ENCODE measurements at places on chromosomes 12 and 14.

DNA sequence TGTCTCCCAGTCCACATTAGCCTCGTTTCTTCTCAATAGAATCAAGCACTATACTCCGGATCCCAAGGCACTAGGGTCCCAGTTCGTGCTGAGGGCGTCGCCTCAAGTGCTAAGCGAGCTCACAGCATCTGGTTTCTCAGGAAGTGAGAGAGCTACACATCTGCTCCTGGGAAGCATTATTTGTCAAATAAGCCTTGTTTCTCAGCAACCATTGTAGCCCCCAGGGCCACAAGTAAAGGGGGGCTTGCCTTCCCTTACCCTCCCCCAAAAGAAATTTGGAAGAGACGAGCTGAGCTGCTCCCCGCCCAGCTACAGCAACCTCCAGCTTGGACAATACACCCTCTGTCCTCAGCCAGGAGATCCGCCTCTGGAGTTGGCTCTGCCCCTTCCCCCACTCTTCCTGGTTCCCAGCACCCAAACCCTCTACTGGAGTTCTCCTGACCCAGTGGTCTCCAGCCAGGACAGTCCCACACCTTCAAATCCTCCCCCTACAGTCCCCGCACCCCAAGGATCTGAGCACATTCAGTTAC lies 5.7 kb upstream of the TNS2 start:
- no peak for DNase-seq

GRCh38 chr12:95718006-95718431 lies 72.5 kb downstream of the NTN4 start:
- peak; percentile 38 for DNase-seq

- no peak for DNase-seq
Measured at GRCh38 chr12:115437061-115437567, 753.1 kb upstream of the TBX3 start.

GRCh38 chr12:288687-289086 lies 26.1 kb upstream of the SLC6A13 start:
- DNase-seq, result no peak

DNA sequence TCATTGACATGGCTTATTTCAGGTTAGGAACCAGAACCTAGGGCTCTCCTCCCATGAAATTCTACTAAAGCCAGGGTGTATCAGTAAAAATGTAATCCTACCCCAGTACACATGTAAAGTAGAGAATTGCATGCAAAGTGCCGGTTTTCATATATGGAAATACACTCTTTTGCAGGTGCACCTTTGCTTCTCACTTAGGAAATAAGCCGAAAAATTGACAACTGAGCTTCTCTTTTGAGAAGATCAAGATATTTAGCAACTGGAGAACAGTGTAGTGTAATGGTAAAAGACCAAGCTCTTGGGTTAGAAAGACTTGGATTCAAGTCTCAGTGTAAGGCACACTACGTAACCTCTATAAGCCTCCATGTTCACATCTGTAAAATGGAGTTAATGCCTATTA lies 82.4 kb downstream of the SLC38A6 start:
- DNase-seq, result no peak

DNA sequence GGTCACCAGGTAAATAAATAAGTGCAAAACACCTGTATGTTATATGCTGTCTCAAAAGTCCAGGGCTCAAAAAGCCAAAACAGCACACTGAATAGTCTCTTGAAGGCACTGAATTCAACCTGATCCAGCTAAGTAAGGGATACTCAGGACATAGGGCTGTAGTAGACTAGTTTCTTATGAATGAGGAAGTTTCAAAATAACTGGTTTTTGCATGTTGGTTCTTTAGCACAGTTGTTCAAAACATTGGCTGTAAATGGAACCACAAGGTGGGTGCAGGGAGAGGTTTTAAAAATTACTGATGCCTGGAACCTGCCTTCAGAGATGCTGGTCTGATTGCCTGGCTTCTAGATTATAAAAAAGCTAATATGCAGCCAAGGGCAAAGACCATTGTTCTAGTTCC lies 34.1 kb downstream of the NDUFA12 start:
- no peak for DNase-seq

DNA sequence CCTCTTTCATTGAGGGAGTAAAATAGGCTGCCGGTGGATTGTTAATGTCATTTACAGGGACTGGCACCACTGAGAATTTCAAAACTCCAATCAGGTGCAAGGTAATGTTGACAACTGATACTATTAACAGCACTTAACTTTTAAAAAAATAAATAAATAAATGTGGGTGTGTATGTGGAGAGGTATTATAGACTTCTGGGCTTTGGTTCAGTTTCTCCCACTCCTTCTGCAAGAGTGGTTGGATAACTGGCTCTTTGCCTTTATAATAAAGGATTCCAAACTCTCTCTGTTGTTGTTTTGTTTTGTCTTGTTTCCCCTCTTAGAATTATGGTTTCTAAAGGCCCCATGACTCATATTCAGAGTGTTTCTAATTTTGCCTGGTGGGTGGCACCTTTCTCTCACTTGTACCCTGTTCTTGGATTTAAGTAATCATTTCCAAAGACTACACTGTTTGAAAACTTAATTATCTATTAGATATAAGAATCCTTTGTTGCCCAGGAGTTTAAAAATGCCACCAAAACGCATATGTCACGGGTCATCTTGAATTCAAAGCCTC lies 151.6 kb upstream of the ARID2 start:
- DNase-seq, result no peak

GRCh38 chr12:106342397-106343213 lies 14.9 kb upstream of the POLR3B start:
- DNase-seq, result no peak

DNA sequence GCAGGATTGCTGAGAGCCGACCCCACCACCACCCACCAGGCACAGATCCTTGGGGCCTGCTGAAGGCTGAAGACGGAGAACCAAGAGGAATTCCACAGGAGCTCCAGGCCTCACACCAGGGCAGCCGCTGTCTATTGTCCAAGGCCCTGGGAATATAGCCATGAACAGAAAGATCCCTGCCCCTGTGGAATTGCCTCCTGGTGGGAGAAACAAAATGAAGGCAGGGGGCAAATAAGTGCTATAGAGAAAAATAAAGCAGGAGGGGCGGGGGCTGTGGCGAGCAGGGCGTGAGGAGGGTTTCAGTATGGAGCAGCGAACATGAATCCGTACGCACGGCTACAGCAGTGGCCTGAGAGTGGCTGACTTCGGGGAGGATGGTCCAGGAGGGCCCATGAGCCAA lies 96.1 kb downstream of the EML1 start:
- no peak for DNase-seq

- peak; percentile 54 for DNase-seq
Measured at GRCh38 chr14:67285876-67286452, 44.7 kb downstream of the PALS1 start.

GRCh38 chr14:78446807-78447206 lies 276.6 kb downstream of the NRXN3 start:
- peak; percentile 41 for DNase-seq

DNA sequence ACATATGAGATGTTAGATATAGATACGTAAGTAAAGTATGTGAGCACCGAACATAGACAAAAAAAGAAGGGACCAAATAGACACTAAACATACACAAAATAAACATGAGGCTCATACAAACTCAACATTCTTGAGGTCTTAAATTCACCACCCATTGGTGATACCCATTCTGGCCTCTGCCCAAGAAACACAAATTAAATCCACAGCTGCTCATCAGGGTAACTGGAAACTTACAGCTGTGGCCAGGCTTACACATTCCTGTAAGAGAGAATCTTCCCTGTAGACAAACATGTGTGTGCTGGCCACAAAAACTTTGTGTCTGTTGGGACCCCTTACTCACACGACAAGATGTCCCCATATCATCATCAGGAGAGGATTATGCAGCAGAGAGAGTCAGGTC lies 22.4 kb downstream of the MAGOHB start:
- DNase-seq, result no peak

GRCh38 chr12:124148481-124149273 lies 146.2 kb upstream of the RFLNA start:
- peak; percentile 43 for DNase-seq

DNA sequence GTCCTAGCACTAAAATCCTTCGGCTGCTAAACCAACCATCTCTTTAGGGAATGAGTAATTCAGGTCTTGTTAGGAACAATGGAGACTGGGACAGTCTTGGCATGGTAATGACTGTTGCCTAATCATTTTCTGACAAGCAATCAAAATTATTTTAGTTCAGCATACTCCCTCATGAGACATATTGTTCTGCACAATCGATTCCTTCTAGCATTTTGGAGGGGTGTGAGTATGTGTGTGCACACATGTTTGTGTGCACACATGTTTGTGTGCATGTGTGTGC lies 2.1 kb upstream of the KRT1 start:
- DNase-seq, result no peak

- DNase-seq, result no peak
Measured at GRCh38 chr14:91350483-91350812, 67.2 kb downstream of the CCDC88C start.

DNA sequence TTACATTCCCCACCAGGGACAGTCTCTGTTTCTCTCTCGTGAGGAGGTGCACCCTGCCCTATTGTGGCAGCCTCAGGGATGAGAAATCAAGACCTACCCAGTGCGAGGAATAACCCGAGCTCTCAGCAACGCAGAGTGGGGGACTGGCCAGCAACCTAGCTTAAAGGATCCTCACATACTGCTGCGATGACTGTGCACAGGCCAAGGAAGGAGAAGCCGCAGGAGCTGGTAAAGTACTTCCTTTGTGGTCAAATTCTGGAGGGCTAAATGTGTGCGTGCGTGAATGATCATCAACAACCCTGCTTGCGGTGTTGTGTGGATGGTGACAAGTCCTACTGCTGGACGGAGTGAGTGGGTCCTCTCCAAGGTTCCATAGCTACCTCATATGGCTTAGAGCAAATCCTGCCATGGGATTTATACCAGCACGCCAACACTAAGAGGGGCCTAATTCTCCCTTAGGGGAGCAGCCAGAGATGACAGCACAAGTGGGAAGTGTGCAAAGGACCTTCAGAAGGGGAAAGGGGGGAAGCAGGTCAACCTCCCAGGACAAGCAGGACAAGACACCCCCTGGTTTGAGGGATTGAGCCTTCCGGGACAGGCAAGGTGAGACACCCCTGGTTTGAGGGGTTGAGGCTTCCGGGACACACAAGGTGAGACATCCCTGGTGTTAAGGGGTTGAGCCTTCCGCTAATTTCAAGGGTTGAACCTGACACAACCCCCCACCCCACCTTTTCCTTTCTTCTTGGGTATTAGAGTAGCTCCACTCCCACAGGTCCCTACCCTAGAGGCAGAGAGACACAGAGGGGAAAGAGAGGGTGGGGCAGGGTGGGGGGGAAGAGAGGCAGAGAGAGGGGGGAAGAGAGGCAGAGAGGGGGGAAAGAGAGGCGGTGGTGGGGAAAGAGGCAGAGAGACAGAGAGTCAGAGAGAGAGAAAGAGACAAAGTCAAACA lies 58.8 kb upstream of the AP4S1 start:
- DNase-seq, result no peak

DNA sequence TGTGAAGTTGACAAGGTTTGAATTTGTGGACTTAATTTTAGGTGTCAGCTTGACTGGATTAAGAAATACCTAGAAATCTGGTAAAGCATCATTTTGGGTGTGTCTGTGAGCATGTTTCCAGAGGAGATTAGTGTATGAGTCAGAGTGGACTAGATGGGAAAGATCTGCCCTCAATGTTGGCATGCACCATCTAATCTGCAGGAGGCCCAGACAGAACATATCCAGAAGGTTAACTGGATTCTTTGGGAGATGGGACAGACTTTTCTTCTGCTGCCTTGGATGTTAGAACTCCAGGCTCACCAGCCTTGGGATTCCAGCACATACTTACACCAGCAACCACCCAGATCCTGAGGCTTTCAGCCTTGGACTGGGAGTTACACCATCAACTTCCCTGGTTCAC lies 14.1 kb downstream of the SGPP1 start:
- DNase-seq, result no peak

- DNase-seq, result peak; percentile 21
Measured at GRCh38 chr12:98973395-98973794, 328.3 kb downstream of the APAF1 start.

GRCh38 chr14:49405291-49405690 lies 180.9 kb downstream of the RPS29 start:
- DNase-seq, result no peak

GRCh38 chr12:3200814-3201233 lies 123.6 kb downstream of the TSPAN9 start:
- DNase-seq, result peak; percentile 41

DNA sequence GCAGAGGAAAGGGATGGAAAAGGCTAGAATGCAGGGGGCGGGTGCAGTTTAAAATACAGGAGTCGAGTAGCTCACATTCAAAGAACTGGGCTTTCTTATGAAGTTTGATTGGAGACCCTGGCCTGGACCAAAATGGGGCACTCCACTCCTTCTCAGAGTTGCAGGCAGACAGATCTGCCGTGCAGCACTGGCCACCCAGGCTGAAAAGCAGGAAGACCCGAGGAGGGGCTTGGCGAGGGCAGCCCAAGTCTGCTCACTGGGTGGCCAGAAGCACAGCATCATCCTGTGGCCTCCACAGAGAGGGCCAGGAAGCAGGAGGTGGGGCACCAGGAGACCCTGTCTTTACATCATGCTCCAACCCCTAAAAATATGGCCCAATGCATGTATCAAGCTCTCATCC lies 109.1 kb upstream of the BCL2L14 start:
- no peak for DNase-seq

GRCh38 chr12:120983759-120984158 lies 5.4 kb downstream of the HNF1A start:
- DNase-seq, result no peak

DNA sequence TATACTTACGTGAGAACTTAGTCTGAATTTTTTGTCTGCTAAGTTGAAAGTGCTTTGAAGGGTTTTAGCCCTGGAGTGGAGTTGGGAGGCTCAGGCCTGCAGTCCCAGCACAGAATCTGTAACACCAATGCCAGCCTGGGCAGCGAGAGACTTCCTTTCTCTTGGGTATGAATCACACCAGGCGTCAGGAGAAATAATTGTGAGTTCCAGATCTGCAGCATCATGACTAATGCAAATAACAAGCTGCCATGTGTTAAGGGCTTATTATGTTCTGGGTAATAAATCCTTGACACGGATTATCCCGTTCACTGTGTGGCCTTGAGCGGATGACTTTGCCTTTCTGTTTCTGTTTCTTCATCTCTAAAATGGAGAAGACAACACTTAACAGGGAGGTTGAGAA lies 70.6 kb downstream of the B4GALNT3 start:
- DNase-seq, result no peak

GRCh38 chr14:76829650-76830421 lies 3.6 kb downstream of the LRRC74A start:
- DNase-seq, result no peak

- no peak for DNase-seq
Measured at GRCh38 chr12:124201248-124201647, 93.6 kb upstream of the RFLNA start.

DNA sequence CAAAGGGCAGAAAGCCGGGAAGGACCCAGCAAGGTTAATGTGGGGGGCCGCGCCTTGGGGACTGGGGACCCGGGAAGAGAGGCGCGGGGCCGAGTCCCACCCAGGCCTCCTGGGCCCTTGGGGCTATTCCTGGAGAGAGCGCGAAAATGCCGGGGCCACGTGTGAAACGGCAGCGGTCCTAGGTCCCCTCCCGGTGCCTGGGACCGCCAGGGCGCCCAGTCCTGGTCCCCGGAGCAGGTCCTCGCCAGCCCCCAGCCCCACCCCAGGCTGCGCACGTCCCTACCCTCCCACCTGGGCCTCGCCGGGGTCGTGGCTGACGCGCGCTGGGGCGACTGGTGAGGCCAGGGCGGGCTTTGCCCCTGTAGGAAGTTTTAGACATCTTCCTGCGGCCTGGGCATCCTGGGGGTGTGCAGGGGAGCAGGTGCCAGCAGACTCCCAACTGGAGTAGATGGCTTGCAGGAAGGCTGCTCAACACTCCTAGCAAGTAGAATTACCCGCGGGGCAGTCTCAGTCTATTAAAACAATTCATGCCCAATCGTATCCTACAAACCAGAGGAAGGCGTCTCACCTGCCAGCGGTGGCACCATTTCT lies 708 bp downstream of the FAR2 start:
- no peak for DNase-seq

GRCh38 chr12:127401005-127401404 lies 866.0 kb upstream of the TMEM132C start:
- DNase-seq, result no peak

All from T47D (cell line).